ENCODE measurements at places on chromosomes 1 and 21.
A peak's percentile ranks its signal among the peaks of the same experiment; 100 is the strongest.

DNA sequence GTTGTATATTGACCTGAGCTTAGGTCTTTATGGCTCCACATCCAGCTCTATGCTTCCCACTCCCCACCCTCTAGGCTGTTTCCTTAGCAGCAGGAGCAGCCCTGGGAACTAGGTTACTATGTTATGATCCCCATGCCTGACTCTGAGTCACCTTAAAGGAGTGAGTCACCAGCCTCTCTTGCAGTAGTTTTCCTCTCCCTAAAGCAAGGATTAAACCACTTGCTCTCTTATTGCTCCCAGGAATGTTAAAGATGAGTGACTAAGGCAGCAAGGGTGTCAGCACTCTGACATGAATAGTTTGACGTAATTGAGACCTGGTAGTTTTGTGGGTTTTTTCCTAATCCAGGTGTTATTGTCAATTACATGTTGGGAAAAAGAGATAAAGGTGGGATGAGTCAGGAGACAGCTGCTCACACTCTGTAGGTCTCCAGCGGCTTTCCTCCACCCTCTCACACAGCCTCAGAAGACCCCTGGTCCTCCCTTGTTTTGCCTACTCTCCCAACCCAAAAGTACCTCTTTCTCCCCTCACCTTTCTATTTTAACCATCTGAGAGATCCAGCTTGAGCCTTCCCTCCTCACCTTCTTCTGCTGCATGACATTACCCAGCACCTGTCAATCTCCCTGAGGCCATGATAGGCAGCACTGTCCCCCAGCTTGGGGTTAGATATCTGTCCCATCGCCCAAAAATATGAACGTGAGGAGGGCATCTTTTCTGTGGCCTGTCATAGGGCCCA, 369.1 kb upstream of the VAMP3 start:
- DNase-seq: peak; percentile 93

DNA sequence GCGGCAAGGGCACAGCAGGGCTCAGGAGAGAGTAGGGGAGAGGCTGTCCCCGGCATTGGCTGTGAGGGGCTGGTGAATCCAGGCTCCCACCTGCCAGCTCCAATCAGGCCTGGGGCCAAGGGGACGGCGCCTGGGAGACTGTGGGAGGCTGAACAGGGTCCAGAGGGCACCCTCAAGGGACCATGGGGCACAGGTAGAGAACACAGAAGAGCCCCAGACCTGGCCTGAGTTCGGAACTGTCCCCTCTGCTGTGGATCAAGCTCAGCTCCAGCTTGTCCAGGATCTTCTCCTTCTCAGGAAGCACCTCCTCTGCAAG, 67.0 kb downstream of the KCNAB2 start:
- no peak for DNase-seq

DNA sequence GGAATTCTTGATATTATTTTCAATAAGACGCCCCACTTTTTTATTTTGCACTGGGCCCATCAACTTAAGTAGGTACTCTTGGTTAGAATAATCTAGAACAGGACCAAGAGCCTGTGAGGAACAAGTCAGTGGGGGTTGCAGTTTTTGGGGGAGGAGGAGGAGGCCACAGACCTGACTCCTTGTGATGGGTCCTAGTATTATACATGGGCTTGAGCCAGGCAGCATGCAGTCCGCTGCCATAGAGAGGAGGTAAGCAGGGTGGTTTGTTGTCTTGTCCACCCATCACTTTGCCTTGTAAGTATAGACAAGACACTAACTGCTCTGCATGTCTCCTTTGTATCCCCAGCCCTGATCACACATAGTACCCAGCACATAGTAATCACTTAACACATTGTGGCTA, 24.5 kb downstream of the ROR1 start:
- DNase-seq: no peak

GRCh38 chr1:3543076-3544039, 68.0 kb downstream of the MEGF6 start:
- no peak for DNase-seq
